ENCODE measurements at places on chromosomes 11 and 22.
A peak's percentile ranks its signal among the peaks of the same experiment; 100 is the strongest.

DNA sequence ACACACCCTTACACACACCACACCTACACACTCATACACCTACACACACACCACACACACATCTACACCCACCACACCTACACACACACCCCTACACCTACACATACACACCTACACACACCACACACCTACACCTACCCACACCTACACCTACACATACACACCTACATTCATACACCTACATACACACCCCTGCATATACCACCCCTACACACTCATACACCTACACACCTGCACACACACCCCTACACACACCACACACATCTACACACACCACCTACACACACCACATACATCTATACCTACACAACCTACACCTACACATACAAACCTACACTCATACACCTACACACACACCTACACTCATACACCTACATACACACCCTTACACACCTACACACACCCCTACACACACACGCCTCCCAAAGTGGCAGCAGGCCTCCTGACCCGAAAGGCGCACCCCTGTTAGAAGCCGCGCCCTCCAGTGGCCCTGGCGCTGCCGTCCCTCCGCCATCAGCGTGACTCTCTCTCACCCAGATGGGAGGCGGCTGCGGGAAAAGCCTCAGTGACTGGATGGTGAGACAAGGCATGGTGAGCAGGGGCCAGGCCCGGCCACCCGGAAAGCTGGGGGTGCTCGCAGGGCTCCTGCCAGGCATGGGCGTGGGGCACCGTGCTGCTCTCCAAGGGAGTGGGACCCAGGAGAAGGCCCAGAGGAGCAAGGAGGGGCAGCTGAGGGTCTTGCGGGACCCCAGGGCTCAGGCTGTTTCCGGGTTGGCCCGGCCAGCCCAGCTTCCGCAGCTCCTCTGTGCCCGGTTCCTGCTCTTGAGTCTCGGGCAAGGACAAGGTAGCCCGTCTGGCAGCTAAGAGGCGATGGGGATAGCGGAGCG is 37.0 kb upstream of the HMOX1 start:
- DNase-seq: no peak

DNA sequence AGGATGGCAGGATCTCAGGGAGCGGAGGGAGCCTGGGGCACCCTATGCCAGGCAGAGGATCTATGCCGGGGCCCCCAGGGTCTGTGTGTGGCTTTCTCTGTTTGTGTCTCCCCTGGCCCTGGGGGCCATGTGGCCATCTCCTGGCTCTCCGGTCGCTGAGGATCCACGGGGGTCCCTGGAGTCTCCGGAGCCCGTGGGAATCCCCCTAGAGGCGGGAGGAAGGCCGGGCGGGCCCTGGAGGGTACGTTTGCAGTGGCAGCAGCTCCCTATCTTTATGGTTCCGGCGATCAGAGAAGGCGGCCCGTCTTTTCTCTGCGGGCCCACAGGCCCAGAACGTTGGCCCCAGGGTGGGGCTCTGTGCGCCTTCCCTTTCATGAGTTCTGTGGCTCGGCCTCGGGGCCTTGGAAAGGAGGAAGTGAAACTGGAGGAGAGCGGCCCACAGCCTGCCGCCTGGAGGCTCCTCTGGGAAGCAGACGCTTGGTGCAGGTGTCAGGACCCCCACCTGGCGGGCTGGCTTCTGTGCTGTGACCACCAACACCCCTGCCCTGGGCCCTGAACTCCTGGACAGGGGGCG is 82.1 kb downstream of the KCNQ1 start:
- DNase-seq: no peak

- no peak for DNase-seq
These were observed 249.3 kb downstream of the CASP12 start for GRCh38 chr11:104649002-104649401.

GRCh38 chr11:123577081-123577598 is 77.3 kb downstream of the SCN3B start:
- peak; percentile 10 for DNase-seq

- DNase-seq: no peak
These were observed 121.8 kb downstream of the MICAL2 start for GRCh38 chr11:12232160-12232559.

GRCh38 chr11:18312663-18313420 is 9.1 kb downstream of the HPS5 start:
- no peak for DNase-seq

- no peak for DNase-seq
These were observed 5.1 kb downstream of the MAPK8IP2 start for GRCh38 chr22:50605613-50606074.

GRCh38 chr11:122809866-122810265 is 28.4 kb upstream of the CRTAM start:
- DNase-seq: no peak

- no peak for DNase-seq
These were observed 71.4 kb upstream of the SYN3 start for GRCh38 chr22:33129621-33130020.

- no peak for DNase-seq
These were observed 1484.5 kb upstream of the TENM4 start for GRCh38 chr11:80925321-80925720.

- DNase-seq: no peak
These were observed 110.4 kb downstream of the RRAS2 start for GRCh38 chr11:14248580-14248981.

GRCh38 chr22:17566776-17567175 is 3.5 kb downstream of the SLC25A18 start:
- DNase-seq: no peak
